ENCODE measurements at places on chromosomes 6 and 20.

DNA sequence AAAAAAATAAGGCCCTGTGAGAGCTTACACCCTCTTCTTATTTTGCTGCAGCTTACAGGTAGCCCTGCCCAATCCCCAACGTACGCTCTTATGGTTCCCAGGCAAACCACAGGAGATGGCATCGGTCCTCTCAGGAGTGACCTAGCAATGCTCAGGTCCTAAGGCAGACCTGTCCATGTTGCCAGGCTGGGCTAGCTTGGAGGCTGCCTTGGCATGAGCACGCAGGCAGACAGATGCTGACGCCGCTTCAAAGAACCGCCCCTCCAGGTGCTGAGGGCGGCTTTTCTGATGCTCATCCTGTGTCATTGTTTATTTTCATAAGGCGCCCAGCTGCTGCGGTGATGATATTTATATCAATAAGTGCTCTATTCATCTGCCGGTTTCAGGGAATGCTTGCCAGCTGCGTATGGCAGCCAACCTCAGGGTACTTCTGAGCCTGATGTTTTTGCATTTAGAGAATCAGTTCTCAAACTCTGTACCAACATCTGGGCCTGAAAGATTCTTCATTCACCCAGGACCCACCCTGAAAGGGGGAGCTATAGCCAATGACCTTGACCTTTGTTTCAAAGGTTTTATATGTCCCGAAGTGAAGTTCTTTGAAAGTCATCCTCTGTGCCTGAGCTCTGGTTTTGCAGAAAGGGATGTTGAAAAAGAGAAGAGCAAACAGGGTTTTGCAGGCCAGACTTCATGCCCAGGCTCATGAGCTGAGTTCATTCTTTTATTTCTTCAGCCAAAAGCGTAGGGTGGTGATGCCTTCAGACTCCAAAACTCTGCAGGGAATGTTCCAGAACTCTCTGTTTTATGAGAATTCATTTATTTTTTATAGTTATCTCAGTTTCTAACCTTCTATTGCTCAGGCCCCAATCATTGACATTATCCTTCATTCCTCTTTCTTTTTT is 475.6 kb upstream of the CHD6 start:
- DNase-seq, result no peak

GRCh38 chr20:62819494-62820174 is 2.8 kb downstream of the COL9A3 start:
- no peak for DNase-seq

DNA sequence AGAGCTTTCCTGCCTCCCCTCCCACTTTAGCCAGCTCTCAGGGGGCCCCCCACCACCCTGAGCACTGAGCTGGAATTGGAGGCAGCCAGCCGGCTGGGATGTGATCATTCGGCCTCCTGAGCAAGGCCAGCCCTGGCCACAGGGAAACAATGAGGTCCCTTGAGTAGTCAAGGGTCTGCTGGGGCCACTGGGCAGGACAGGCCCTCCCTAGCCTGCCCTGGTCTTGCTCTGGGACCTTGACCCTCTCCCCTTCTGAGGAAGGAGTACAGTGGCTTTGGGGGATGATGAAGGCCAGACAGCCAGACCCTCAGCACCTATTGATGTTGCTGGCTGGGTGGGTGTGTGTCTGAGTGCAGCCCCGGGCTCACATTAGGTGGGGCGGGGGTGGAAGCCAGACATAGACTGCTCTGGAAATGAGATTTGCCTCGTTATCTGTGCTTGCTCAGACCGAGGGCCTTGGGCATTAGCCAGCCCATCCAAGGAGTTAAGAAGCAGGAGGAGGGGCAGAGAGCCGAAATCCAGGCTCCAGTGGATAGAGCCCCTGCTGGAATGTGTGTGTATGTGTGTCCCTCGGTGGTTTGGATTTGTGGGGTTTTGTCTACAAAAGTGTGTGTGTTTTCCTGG is 21.3 kb downstream of the CD40 start:
- no peak for DNase-seq

GRCh38 chr6:3456898-3457709 is at the start of gene SLC22A23:
Gene SLC22A23, minus strand, starts transcription at chr6:3457050. Its CDS starts 491 bp downstream, at chr6:3456559.
- DNase-seq, result peak; percentile 44

DNA sequence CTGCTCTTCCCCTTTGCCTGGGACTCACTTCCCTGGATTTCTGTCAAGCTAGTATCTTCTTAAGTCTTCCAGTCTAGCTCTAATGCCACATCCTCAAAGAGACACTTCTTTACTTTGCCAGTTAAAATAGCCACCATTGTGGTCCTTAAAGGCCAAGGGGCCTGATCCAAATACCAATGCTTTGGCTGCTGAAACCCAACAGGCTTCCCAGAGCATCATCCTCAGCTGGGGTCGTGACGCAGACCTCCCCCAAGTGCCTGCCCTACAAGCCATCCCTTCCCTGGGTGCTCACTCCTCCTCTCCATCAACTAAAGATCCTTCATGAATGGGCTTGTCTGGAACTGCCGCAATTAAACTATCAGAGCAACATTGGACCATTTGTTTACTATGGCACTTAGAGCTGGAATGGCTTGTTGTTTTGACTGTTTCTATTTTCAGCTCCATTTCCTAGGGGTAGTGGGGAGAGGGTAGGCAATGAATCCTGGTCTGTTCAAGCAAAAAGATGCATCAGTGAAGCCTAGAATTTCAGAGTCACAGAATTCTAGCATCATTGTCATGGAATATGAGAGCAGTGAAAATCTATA is 79.6 kb upstream of the SIRPA start:
- no peak for DNase-seq

DNA sequence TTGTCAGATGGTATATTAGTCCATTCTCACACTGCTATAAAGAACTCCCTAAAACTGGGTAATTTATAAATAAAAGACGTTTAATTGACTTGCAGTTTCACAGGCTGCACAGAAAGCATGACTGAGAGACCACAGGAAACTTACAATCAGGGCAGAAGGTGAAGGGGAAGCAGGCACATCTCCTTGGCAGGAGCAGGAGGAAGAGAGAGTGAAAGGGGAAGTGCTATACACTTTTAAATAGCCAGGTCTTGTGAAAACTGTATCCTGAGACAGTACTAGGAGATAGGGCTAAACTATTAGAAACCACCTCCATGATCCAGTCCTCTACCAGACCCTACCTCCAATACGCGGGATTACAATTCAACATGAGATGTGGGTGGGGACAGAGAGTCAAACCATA is 193.9 kb upstream of the KCNG1 start:
- no peak for DNase-seq

Data from foreskin keratinocyte (primary cell).